ENCODE measurements at places on chromosomes 7 and 10. TPM values are rescaled to one million over a fixed set of nuclear protein-coding genes. Genes with fewer than 3 reads are reported as not detected.

Gene C10orf62
- total RNA-seq: not detected

Gene PKD2L1
- not detected for total RNA-seq

Gene AASS
- 0.81 TPM for total RNA-seq

Gene OR2A42
- total RNA-seq: not detected

Gene AKR1C8
- 0.63 TPM for total RNA-seq

Gene RGR
- total RNA-seq: not detected

Gene PNLIP
- total RNA-seq: not detected

Gene KMT2C
- 63.4 TPM for total RNA-seq

Gene EPHA1
- 1.1 TPM for total RNA-seq

Gene HUS1
- total RNA-seq: 34.1 TPM

Gene CCL24
- not detected for total RNA-seq
